ENCODE measurements at places on chromosomes 1 and 21.
A peak's percentile ranks its signal among the peaks of the same experiment; 100 is the strongest.

DNA sequence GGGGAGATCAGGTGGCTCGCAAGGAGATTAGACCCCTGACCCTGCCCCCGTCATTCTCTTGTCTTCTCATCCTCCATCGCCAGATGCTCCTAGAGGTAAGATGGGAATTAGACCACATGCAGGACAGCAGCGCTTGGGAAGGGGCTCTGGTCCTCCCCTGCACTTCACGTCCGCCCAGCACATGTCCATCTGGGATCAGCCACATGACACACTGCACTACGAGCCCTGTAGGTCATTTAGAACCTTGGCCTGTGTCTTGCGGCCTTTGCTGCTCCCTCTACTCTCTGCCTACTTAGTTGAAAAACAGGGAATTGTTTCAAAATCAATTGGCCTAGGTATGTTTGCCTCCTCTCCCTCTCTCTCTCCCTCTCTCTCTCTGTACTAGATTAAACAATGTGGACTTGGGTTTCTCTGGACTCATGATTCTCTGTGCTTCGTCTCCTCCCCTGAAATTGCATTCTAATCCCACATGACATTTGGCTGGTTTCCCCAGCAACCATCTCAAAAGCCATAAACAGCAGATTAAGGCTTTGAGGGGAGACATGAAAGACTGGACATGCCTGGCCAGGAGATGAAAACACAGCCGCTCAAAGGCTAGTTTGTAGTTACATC lies 3.8 kb upstream of the NCMAP start:
- DNase-seq = no peak

- DNase-seq = no peak
Observed at GRCh38 chr1:237953238-237953637, 62.5 kb upstream of the ZP4 start.

- no peak for DNase-seq
Observed at GRCh38 chr1:57249511-57249910, 174.3 kb downstream of the DAB1 start.

DNA sequence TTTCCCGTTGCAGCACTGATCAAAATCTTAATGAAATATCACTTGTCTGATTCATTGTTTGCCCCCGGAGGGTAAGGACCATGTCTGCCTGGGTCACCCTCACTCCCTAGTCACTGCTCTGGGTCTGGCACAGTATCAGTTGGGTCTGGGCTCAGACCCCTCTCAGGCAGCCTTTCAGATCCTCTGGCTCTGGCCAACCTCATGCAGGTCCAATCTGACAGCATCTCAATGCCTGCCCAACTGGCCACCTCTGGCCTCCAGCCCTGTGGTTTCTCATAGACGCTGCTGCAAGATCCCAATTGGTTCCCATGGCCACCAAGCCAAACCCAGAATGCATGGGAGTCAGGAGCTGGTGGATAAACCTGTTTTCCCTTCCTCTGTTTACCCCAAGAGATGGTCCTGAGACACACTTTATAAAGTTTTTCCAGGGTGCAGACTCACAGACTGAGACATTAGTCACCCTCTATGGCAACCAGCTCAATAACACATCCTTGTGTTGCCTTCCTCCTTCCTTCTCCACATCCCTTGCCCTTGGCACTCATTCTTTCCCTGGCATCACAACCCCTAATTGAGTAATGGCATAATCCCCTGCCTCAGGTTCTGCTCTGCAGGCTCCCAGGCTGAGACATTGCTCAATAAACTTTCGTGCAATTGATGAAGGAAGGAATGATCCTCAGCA lies 199.2 kb downstream of the GRIK3 start:
- DNase-seq = no peak

- no peak for DNase-seq
Observed at GRCh38 chr1:194342484-194343262, 1156.3 kb upstream of the B3GALT2 start.

- no peak for DNase-seq
Observed at GRCh38 chr1:78619446-78619802, 824 bp upstream of the IFI44L start.

DNA sequence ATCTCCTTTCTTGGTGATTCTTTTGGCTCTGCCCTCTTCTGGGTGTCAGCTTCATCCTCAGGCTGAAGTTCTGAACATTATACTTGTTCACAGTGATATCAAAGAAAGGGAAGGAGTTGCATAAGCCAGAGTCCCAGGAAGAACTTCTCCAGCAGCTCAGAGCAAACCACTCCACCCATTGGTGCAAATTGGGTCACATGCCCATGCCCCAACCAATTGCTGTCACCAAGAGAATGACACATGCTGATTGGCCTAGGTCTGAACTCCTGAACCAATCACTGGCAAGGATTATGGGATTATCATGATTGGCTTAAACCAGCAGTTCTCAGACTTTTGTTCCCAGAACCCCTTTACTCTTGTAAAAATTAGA lies 256.5 kb upstream of the TMEM51 start:
- no peak for DNase-seq

- DNase-seq = no peak
Observed at GRCh38 chr1:225613006-225613405, 39.9 kb downstream of the ENAH start.

DNA sequence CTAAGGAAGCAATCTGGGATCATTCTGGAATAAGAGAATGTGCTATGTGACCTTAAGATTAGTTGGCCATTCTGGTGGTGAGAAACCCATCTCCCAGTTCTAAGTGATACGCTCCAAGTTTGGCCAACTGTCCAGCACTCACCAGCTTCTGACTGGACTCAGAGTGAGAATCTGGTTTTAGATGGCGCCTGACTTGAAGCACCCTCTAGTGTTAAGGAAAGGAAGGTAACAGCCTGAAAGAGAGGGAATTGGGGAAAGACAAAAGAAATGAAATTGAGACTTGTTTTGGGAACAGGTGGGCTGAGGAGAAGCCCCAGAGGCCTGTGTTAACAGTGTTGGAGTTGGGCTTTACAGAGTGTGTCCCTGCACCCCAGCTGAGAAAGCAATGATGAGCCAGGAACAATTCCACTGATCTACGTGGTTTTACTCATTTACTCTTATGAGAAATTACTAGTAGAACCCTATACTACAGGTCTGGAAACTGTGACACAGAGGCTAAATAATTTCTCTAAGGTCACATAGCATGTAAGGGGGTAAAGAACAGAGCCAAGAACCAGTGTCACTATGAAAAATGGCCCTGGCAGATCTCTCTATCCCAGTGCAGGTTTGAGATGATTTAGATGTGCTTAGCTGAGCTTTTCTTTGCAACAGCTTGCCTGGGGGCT lies 9.3 kb upstream of the FCAMR start:
- DNase-seq = no peak

- no peak for DNase-seq
Observed at GRCh38 chr21:39730418-39731157, 14.4 kb upstream of the IGSF5 start.

DNA sequence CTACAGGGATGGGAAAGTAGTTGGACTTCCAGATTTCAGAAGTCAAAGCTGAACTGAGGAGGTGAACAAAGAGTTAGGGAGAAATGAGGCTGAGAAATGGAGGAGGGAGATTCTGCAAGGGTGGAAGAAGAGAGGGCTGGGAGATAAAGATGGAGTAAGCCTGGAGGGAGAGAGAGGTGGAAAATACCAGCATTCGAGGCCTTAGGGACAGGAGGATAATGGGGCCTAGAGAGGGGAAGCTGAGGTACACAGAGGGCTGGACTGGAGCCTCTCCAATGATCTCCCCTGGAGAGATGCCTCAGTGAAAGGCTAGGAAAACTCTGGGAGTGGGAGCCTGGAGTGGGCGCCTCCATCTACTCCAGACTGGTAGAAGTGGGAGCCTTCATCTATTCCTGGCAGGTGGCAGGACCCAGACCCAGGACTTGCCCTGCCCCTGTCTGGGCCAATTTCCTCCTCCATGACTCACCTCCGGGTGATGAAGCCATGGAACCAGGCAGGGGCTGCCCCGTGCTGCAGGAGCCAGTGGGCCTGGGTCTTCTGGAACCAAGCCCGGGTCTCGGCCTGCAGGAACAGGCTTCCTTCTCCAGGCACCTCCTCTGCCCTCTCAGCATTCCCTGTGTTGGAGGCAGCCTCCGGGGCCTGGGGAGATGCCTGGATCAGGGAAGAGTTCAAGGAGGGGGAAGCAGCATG lies 1.9 kb downstream of the SH2D2A start:
- peak; percentile 56 for DNase-seq

DNA sequence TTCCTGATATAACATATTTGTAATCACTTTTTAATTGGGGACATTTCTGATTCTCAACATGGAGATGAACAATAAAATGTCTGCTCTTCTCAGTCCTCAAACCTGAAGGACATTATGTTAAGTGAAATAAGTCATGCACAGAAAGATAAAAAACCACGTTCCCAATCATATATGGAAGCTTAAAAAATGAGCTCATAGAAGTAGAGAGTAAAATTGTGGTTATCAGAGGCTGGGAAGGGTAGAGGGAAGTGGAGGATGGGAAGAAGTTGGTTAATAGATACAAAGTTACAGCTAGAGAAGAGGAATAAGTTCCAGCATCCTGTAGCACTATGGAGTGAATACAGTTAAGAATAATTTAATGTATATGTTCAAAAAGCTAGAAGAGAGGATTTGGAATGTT lies 1.5 kb upstream of the CD48 start:
- no peak for DNase-seq

- peak; percentile 34 for DNase-seq
Observed at GRCh38 chr1:53327182-53327913, 522 bp downstream of the LRP8 start.

- DNase-seq = no peak
Observed at GRCh38 chr1:12078938-12079861, 16.1 kb downstream of the TNFRSF8 start.

DNA sequence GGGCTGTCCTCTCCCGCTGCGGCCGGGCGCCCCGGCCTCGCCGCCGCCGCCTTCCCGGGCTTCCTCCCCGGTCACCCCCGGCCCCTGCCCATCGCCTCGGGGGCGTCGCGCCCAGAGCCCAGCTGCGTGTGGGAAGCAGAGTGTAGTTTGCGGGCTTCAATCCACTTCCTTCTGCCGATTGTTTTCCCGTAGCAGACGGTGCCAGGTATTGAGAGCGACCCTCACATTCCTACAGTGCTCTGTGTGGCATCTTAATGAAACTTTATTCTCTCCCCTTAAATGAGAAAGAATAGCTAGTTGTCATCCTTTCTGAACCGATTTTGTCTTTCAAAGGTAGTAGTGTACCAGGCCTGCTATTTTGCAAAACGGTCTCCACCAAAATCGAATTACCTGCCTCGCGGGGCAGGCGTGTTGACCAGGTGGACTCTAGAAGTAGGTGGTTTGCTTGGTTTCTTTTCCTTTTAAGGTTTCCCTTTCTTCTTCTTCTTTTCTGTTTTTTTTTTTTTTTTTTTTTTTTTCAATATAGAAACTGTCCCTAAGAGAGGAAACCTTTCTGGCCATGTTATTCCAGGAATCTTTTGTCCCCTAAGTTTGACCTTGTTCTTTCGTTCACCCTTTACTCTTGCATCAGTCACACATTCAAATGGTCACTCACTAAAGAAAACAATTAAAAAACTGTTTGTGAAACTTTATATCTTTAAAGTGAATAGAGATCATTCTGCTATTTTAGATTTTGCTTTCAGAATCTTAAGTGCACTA lies 881 bp downstream of the USP25 start:
- peak; percentile 43 for DNase-seq

- DNase-seq = no peak
Observed at GRCh38 chr1:201793306-201793925, 35.5 kb upstream of the IPO9 start.

DNA sequence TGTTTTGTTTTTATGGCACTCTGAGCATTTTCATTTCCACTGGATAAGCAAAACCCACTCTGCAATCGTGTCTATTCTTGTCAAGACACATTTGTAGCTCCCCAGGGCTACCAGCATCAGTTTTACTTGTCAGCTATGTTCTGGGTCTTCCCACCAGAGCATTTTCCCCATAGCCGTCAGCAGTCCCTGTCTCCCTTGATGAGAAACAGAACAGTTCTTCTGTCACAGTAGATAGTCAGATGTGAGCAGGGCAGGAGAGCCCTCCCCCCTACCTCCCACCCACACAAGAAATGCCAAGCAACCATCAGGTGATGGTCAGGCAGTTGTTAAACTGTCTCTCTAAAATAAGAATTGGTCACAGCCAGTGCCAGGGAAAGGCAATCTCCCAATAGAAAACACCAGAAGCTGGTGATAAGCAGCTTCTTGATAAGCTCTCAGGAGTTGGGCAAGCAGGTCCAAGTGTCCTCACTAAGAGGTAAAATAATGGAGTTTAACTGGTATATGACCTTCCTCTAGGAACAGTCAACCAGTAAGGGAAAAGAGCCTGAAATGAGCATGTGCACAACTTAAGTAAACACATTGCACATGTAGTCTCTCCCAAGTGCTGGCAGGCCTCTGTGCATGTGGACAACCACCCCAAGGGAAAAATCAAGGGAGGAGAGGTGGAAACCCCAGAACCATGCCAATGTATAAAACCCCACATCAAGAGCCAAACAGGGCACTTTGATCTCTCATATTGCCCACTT lies 208.2 kb downstream of the S1PR1 start:
- no peak for DNase-seq

DNA sequence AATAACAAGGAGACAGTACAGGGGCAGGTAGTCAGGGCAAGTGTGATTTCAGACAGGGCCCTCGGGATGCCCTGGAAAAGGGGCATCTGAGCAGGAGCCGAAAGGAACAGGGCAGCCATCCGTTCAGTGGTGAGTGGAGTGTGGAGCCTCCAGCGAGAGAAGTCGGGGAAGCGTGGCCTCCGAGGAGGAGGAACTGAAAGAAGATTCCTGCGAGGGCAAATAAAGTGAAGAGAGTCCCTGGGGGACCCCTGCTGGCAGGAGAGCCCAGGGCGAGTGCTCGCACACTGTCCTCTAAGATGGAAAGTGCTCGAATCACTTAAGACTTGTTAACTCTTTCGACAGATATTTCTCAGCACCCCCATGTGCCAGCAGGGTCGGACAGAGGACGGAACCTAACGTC lies 3.5 kb upstream of the UTS2 start:
- DNase-seq = no peak

DNA sequence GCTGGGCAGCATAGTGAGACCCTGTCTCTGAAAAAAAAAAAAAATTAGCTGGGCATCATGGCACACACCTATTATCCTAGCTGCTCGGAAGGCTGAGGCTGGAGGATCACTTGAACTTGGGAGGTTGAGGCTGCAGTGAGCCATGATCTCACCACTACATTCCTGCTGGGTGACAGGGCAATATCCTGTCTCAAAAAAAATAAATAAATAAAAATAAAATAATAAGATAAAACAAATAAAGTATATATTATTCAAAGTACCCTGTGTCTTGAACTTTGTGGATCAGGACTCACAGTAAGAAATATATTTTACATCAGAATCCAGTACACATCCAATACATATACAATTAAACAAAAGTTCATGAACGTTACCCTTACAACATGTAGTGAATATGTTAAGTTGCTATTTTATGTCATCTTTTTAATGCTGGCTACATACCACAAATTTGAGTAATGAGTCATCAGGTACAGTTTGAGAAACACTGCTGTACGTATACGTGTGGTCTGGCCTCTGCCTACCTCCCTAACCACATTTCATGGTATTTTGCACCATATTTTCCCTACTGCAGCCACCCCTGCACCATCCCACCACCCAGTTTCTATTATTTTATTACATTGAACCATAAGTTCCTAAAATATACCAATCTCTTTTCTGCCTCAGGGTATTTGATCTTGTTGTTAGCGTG lies 4.4 kb downstream of the NME7 start:
- DNase-seq = no peak
